ENCODE measurements at places on chromosomes 7 and 10.

DNA sequence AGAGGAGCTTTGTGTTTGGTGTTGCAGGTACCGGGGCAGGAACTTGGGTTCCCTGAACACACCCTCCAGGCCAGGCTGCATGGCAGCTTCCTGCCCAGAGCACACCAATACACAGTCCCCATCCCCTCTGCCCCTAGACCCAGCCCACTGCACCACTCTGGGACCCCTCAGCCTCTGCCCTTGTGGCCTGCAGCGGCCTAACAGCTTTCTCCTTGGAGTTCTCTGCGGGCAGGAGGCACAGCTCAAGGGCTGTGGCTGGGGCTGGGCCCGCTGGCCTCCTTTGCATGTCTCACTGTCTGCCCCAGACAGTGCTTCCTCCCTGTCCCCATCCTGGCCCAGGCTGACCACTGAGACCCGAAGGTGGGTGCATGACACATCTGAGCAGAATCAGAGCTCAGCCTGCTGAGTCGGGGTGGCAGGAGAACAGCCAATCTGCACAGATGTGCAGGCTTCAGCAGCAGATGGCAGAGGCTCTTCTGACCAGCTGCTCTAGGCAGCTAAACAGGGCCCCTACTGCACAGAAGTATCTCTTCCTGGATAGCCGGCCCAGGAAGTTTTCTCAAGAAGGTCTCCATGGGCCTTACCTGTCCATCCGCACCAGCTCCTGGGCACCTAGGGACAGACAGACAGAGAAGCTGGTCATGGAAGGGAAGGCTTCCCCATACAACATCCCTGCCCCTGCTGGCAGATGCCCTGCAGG, 20.8 kb downstream of the VSIR start:
- DNase-seq = no peak

DNA sequence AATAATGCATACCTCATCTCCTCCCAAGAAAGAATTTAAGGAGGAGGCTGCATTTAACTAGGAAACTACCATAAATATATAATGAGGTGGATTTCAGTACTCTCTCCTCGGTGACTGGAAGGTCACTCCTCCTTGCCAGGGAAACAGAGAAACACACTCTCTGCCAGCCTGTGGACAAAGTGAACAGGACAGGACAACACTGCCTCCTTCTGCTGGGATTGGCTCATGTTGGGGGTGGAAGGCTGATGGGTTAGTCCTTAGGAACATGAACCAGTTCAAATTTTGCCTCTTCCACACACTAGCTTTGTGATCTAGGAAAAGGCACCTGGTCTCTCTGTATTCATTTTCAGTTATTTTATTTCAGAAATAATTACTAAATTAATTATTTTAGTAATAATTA, 50.6 kb upstream of the STEAP4 start:
- no peak for DNase-seq

GRCh38 chr7:23472956-23473843, 2.9 kb upstream of the IGF2BP3 start:
- no peak for DNase-seq

DNA sequence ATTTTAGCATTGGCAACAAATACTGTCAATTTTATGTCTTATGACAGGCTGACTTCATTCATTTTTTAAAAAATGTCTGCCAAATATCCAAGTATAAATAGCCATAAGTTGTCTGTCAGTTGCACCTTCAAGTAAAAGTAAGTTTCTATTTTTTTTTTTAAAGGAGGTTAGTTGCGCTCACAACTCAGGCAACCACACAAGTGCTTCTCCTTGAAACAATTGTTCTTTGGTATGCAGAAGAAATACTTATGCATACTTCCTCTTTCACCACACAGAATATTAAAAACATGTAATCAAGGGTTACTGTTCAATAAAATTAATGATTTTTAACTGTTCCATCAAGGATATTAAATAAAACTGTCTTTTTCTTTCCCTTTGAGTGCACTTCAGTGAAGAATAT, 97.9 kb downstream of the RTKN2 start:
- no peak for DNase-seq

- no peak for DNase-seq
Measured at GRCh38 chr7:108124820-108125219, 5.3 kb downstream of the LAMB4 start.
